ENCODE measurements at places on chromosomes 2 and 18. TPM values are rescaled to one million over a fixed set of nuclear protein-coding genes. Genes with fewer than 3 reads are reported as not detected.
A peak's percentile ranks its signal among the peaks of the same experiment; 100 is the strongest.

The RAB3GAP1 gene
- total RNA-seq = 22.9 TPM

The FSHR gene
- not detected for total RNA-seq

DNA sequence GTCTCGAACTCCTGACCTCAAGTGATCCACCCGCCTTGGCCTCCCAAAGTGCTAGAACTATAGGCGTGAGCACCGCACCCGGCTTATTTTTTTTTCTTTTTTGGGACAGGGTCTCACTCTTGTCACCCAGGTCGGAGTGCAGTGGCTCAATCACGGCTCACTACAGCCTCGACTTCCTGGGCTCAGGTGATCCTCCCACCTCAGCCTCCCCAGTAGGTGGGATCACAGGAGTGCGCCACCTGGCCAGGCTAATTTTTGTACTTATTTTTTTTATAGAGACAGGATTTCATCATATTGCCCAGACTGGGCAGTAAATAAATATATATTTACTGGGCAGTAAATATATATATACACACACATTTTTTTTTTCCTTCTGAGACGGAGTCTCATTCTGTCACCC lies 2.6 kb downstream of the ATP5F1A start:
- no peak overlapping the region for H3K4me3 ChIP-seq
- peaks cover 22% of the 10 kb centered on the region for H3K36me3 ChIP-seq
- H3K27ac ChIP-seq = no peak overlapping the region
- H3K27me3 ChIP-seq = no peaks in the 10 kb centered on the region
- H3K4me1 ChIP-seq = peaks cover 30% of the 10 kb centered on the region

The GAREM2 gene
- 4.9 TPM for total RNA-seq

DNA sequence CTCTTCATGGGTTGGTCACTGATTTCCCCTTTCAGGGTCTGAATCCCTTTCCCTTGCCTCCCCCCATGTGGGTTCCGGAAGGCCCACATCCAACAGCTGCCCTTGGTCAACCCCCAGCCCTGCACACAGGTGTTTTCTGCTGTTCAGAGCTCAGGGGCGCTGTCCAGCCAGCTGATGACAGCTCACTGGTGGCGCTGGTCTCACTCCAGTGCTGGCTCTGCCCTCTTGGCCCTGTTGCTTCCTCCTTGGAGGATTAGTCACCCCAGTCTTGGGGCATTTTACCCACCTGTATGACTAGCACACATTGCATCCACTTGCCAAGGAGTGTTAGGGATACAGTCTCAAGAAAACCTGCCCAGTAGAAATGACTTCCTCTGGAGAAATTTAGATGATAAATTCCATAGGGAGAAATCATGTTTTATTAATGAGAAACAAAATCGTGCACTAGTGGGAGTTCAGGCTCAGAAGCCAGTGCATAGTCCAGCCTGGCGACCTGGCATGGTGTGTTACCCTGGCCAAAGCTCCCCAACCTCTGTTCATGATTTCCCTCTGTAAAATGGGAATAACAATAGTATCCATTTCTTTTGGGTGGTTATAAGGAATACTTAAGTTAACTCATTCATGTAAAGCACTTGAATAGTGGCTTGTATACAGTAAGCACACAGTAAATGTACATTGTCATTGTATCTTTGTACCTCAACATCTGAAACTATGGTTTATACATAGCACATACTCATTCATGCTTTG lies 21.6 kb downstream of the CRIM1 start:
- no peak overlapping the region for H3K27ac ChIP-seq
- DNase-seq = no peak
- peaks cover 2% of the 10 kb centered on the region for H3K36me3 ChIP-seq
- H3K4me3 ChIP-seq = no peak overlapping the region
- no peaks in the 10 kb centered on the region for H3K27me3 ChIP-seq

- DNase-seq = no peak
- H3K36me3 ChIP-seq = no peaks in the 10 kb centered on the region
- H3K27me3 ChIP-seq = peaks cover 3% of the 10 kb centered on the region
- no peaks in the 10 kb centered on the region for H3K4me1 ChIP-seq
These were observed 380.6 kb downstream of the TSN start for GRCh38 chr2:122136056-122136455.

- peaks cover 3% of the 10 kb centered on the region for H3K36me3 ChIP-seq
- no peaks in the 10 kb centered on the region for H3K27me3 ChIP-seq
- no peak overlapping the region for H3K4me3 ChIP-seq
- peaks cover 15% of the 10 kb centered on the region for H3K4me1 ChIP-seq
- H3K27ac ChIP-seq = no peak overlapping the region
These were observed 101.2 kb downstream of the NEB start for GRCh38 chr2:151632993-151633565.

The KCNG2 gene
- not detected for total RNA-seq

The ST3GAL5 gene
- 59.9 TPM for total RNA-seq

The DLX2 gene
- not detected for total RNA-seq

GRCh38 chr2:235614176-235614860 lies 120.5 kb downstream of the AGAP1 start:
- no peak for DNase-seq
- H3K36me3 ChIP-seq = no peaks in the 10 kb centered on the region
- H3K27me3 ChIP-seq = peaks cover 3% of the 10 kb centered on the region

GRCh38 chr2:173649527-173650219 lies 295.0 kb downstream of the CDCA7 start:
- no peak overlapping the region for H3K4me3 ChIP-seq

The NOL4 gene
- not detected for total RNA-seq

- no peak for DNase-seq
- peaks cover 4% of the 10 kb centered on the region for H3K27me3 ChIP-seq
- H3K27ac ChIP-seq = no peak overlapping the region
- H3K36me3 ChIP-seq = no peaks in the 10 kb centered on the region
- H3K4me3 ChIP-seq = no peak overlapping the region
These were observed 43.5 kb upstream of the MSH2 start for GRCh38 chr2:47359375-47359868.

- DNase-seq = no peak
- no peaks in the 10 kb centered on the region for H3K4me1 ChIP-seq
- H3K36me3 ChIP-seq = no peaks in the 10 kb centered on the region
- no peak overlapping the region for H3K27ac ChIP-seq
- H3K4me3 ChIP-seq = no peak overlapping the region
- no peaks in the 10 kb centered on the region for H3K27me3 ChIP-seq
These were observed 326.9 kb downstream of the MEIS1 start for GRCh38 chr2:66761826-66762225.

GRCh38 chr2:192379736-192380135 lies 185.0 kb upstream of the TMEFF2 start:
- no peak overlapping the region for H3K27ac ChIP-seq
- no peaks in the 10 kb centered on the region for H3K36me3 ChIP-seq
- H3K27me3 ChIP-seq = no peaks in the 10 kb centered on the region
- DNase-seq = no peak

DNA sequence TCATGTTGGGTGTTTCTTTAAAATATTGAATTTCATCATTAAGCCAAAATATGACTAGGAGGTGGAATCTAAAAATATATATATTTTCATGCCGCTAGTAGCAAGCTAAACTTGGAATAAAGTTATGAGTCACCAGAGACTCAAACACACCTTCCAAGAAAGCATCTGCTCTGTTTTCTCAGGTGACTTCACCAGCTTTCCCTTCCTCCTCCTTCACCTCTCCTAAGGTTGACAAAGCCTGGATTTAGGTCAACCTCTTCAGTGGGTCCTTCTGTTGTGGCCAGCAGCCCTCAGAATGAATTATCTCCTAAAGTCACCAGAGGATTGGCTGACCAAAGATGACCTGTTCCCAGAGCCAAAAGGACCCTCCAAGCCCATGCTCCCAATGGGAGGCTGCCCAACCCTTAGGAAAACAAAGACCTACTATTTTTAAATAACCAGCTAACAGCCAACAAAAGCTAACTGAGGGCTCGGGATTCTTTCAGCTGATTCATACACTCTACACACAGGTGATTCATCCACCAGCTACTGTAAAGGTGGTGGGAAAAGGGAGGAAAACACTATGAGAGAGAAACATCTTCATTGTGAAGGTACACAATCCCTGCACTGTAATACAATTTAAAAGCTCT lies 113.9 kb downstream of the MYO5B start:
- peaks cover 2% of the 10 kb centered on the region for H3K27me3 ChIP-seq
- no peak for DNase-seq
- H3K27ac ChIP-seq = no peak overlapping the region
- no peak overlapping the region for H3K4me3 ChIP-seq
- H3K4me1 ChIP-seq = peaks cover 4% of the 10 kb centered on the region

The DSEL gene
- 0.47 TPM for total RNA-seq

- no peak overlapping the region for H3K27ac ChIP-seq
- no peak for DNase-seq
These were observed 50.6 kb downstream of the MAPRE2 start for GRCh38 chr18:35091841-35092240.

The ADAM23 gene
- 3.1 TPM for total RNA-seq

DNA sequence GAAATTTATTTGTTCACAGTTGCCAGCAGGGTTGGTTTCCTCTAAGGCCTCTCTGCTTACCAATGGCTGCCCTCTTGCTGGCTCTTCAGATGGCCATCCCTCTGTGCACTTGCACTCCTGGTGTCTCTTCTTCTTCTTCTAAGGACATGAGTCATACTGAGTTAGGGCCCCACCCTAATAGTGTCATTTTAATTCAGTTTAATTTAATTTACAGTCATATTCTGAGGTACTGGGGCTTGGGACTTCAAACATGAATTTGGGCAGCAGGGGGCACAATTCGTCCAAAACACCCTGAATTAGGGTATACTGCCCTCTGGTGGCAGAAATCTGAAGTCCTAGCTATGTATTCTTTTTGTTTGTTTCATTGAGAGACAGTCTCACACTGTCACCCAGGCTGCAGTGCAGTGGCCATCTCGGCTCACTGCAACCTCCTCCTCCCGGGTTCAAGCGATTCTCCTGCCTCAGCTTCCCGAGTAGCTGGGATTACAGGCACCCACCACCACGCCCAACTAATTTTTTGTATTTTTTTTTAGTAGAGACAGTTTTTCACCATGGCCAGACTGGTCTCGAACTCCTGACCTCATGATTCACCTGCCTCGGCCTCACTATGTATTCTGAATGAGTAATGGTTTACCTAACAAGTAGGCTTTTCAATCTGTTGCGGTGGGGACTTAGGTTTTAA lies 19.8 kb downstream of the SLC4A1AP start:
- H3K36me3 ChIP-seq = peaks cover 20% of the 10 kb centered on the region
- H3K4me3 ChIP-seq = peak overlapping the region; percentile 59
- peak; percentile 71 for DNase-seq
- peaks cover 19% of the 10 kb centered on the region for H3K4me1 ChIP-seq
- no peaks in the 10 kb centered on the region for H3K27me3 ChIP-seq
- peak overlapping the region; percentile 80 for H3K27ac ChIP-seq

The EPB41L3 gene
- total RNA-seq = 1.9 TPM

The PLEKHB2 gene
- total RNA-seq = 54.2 TPM

GRCh38 chr2:224780106-224780505 lies 63.9 kb upstream of the CCDC195 start:
- no peaks in the 10 kb centered on the region for H3K27me3 ChIP-seq
- peaks cover 32% of the 10 kb centered on the region for H3K36me3 ChIP-seq
- H3K27ac ChIP-seq = no peak overlapping the region
- H3K4me1 ChIP-seq = no peaks in the 10 kb centered on the region

The HOXD1 gene
- not detected for total RNA-seq

DNA sequence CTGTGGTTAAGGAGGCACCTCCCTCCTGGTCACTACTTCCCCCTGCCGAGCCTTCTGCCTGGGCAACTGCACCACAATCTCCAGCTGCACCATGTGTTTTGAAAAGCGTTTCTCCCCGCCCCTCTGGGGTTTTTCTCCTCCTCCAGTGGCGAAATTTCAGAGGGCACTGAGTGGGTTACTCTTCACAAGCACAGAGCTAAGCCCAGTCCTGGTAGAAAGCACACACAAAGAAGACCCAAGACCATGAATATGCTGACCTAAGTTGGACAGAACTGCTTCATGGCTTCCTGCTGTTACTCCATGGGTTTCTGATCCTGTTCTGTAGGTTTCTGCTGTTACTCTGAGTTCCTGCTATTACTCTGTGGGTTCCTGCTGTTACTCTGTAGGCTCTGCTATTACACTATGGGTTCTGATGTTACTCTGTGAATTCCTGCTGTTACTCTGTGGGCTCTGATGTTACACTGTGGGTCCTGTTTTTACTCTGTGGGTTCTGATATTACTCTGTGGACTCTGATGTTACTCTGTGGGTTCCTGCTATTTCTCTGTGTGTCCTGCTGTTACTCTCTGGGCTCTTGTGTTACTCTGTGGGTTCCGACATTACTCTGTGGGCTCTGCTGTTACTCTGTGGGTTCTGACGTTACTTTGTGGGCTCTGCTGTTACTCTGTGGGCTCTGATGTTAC lies 216.6 kb downstream of the RTP5 start:
- no peak for DNase-seq
- peaks cover 12% of the 10 kb centered on the region for H3K27me3 ChIP-seq
- peak overlapping the region; percentile 32 for H3K27ac ChIP-seq
- H3K4me3 ChIP-seq = peak overlapping the region; percentile 57

DNA sequence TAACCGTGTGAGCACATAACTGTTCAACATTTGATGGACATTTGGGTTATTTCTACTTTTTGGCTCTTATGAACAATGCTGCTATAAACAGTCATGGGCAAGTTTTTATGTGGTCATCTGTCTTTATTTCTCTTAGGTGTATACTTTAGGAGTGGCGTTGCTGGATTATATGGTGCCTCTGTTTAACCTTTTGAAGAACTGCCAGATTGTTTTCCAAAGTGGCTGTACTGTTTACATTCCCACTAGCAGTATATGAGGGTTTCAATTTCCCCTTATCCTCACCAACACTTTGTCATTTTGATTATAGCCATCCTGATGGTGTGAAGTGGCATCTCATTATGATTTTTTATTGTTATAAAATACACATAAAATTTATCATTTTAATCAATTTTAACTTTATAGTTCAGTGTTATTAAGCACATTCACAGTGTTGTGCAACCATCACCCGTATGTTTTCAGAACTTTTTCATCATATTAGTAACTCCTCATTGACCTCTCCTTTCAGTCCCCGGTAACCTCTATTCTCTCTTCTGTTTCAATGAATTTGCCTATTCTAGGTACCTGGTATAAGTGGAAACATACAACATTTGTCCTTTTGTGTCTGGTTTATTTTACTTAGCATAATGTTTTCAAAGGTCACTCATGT lies 55.4 kb downstream of the EML4 start:
- no peak overlapping the region for H3K4me3 ChIP-seq
- H3K36me3 ChIP-seq = peaks cover 21% of the 10 kb centered on the region
- H3K27me3 ChIP-seq = no peaks in the 10 kb centered on the region
- DNase-seq = no peak

DNA sequence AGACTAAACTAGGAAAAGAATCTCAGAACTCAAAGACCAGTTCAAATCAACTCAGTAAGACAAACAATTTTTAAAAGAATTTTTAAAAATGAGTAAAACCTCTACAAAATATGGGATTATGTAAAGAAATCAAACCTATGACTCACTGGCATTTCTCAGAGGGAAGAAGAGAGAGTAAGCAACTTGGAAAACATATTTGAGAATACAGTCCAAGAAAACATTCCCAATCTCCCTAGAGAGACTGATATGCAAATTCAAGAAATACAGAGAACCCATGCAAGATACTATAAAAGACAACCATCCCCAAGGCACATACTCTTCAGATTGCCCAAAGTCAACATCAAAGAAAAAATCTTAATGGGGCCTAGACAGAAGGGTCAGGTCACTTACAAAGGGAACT lies 162.7 kb downstream of the WDPCP start:
- no peak overlapping the region for H3K4me3 ChIP-seq
- no peaks in the 10 kb centered on the region for H3K27me3 ChIP-seq
- no peak overlapping the region for H3K27ac ChIP-seq
- peaks cover 4% of the 10 kb centered on the region for H3K36me3 ChIP-seq
- no peaks in the 10 kb centered on the region for H3K4me1 ChIP-seq

Measured in activated naive CD8-positive, alpha-beta T cell treated with anti-CD3 and anti-CD28 coated beads, Interleukin-2, amount 10 ng/mL, durations not matched to agents 7 days and 5 days (primary cell).